ENCODE measurements at places on chromosomes 3 and 15.

DNA sequence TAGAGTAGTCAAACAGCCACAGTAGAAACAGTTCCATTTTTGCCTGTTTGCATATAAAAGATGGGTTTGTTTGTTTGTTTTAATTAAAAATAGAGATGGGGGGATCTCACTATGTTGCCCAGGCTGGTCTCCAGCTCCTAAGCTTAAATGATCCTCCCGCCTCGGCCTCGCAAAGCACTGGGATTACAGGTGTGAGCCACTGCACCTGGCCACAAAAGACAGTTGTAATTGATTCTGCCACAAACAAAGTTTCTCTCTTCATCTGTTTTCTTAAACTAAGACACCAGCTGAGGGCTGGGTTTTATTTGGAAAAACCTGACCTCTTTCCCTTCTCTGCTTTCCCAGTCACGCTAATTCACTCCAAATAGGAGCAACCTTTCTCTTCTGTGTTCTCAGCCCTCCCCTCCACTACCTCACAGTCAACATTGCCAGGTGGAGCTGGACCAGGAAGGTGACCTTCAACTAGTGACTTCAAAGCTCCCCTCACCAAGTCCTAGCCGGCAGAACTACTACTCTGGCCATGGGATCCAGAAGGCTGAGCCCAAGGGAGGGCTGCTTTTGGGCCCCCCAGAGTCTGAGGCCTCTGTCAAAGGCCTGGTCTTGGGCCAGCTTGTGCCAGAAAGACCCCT is 1.5 kb upstream of the IDH2 start:
- DNase-seq: no peak

DNA sequence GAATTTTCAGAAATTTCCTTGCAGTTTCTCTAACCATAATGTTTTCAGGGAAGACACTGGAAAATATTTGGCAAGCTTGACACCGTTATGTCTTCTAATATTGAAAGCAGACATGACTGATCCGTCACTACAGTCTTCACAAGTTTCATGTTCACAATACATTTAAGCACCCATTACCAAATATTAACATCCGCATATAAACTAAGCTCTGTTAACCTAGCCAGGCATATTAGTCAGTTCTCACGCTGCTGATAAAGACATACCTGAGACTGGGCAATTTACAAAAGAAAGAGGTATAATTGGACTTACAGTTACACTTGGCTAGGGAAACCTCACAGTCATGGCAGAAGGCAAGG is 162.7 kb upstream of the LYSMD4 start:
- DNase-seq: no peak

DNA sequence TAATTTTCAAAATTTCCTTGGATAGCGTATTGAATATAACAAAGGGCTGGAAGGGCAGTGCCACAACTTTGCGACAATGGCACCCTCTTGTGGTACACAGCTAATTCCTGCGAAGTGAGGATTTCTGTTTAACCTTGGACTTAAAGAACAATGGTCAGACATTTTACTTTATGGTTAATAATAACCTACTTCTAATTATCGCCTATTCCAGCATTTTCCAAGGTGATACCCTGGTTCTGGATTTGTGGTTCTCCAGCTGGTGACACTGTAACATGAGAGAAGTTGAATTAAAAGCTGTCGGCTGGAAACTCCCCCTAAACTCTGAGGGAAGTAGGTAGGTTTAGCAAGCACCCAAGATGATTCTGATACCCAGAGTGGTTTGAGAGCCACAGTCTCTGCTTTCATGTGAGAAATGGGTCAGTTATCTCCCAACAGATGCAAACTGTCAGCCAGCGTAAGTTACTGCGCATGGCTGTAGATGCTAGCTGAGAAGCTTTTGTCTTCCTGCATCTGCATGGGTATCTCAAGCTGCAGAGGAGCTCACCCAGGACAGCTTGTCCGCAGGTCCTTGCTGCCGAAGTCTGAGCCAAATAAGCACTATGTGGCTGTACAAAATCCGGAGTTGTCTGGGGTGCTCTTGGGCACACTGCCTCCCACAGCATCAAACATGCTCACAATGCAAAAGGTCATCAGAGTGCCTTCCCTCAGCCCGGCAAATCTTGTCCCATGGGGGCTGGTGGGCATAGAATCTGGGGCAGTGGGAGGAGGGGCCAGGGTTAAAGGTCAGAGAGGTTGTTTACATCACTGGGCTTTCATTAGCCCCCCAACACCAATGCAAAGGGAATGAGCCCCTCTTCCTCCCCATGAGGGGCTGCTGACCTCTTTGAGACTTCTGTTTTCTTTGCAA is 6.6 kb upstream of the CHSY1 start:
- DNase-seq: no peak

GRCh38 chr3:64717872-64718613 is 30.2 kb upstream of the ADAMTS9 start:
- DNase-seq: no peak

- no peak for DNase-seq
Observed at GRCh38 chr15:64610257-64610919, 150.0 kb downstream of the ZNF609 start.

GRCh38 chr3:33001889-33002288 is 50.4 kb downstream of the CCR4 start:
- no peak for DNase-seq

DNA sequence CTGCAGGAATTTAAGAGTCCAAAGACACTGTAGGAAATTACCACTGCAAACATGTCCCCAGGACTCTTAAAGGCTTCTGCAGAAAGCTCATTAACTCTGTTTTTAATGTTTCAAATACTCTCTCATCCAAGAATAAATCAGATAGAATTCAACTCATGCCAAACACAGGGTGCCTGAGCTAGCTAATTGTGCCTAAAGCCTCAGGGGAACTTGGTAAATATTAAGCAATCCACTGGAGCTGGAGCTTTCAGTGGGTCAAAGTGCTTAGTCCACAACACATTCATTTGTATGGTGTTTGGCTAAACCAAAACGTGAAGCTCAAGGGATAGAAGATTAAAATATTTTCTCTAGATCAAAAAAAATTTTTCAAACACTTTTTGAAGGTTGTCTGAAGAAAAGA is 131.4 kb downstream of the THRB start:
- no peak for DNase-seq

DNA sequence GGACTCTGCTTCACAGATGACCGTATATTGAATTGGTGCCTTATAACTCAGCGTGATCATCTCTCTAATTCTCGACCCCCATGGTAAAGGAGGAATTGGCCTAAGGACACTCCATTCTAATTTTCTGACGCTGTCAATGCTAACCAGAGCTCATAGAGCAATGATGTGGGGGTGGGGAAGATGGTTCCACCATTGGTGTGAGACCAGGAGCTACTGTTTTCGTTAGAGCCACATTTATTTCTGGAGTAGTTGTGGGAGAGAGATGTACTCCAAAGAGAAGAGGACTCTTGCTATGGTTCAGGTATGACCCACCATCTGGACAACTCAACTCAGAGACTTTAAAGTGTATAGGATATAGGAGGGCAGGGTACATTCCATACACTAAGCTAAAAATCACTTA is 16.3 kb downstream of the ZBTB38 start:
- no peak for DNase-seq

GRCh38 chr3:51966486-51966885 is 768 bp downstream of the PCBP4 start:
- DNase-seq: no peak

GRCh38 chr3:122947738-122948137 is 79.8 kb downstream of the SEMA5B start:
- DNase-seq: no peak

DNA sequence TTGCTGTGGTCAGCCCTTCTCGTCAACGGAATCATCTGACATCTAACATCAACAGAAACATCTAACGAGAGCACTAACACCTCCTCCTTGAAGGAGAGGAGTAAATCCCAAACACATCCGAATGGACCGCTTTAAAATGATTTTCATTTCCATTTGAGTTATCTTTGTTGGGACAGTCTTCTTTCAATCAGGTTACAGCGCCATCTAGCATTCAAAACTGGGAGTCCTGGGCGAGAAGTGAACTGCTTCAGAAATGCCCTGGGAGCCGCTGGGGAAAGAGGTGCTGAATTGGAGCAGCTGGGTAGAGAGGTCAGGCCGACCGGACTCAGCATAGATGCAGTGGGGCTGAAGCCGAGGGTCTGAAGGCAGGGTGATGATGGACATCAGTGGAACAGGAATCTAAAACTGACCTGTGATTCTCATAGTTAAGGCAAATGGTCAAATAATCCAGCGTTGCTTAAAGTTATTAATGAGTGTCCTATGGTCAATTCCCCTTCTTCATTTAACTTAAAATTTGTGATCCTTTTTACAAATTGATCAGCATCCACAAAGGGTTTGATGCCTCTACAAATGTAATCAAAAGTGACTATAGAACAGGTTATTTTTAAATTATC is 170.0 kb upstream of the NDN start:
- DNase-seq: no peak

DNA sequence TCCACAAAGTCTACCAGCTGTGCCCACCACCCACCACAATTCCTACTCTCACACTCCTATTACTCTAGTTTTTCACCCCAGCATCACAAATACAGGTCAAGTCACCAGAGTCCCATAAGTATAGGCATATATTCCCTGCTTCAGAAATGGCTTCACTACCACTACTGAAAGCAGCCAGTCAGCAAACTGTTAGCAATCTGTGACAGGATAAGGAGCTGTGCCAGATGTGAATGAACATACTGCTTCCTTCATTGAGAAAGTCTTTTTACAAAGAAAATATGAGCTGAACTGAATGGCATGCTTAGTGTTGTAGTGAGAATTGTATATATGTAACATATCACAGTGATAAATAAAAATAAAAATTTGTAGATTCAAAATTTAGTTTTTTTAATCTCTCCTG is 76.8 kb downstream of the C3orf85 start:
- no peak for DNase-seq

DNA sequence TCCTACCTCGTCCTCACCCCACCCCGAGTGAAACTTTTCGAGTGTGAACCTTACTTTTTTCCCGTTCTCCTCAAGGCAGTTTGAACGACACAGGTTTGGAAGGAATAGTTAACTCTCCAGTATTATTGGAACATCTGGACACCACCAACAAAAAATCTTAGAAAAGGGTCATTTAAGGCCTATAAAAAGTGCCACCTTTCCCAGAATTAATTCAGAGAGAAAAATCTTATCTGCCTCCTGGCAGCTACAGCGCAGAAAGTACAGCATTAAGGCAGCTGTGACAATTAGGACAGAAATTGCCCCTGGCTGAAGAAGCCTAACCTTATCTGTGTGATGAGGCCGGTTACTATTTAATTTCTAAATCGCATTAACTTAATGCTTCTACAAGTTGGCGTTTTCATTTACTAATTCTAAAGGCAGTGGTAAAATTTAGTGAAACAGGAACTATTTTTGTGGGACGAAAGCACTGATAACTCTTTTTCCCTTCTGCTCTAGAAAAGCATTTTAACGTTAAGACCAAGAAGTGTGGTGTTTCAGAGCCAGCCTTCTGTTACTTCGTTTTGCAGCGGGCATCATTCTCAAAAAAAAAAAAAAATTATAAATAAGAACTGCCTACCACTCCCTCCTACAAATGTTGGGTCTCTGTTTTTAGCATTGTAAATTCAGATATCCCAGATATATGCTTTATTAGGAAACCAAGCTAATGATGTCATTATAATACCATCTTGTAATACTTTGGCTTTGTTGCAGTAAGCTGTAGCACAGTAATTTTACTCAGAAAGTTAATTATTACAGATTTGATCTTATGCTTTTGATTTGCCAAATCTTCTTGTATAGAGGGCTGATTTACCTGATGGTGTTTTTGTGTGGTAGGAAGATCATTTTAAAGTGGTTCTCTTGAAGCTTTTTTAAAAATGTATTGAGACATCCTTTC is 1.4 kb downstream of the ATP11B start:
- DNase-seq: no peak

GRCh38 chr15:41423979-41424659 is 7.2 kb downstream of the RTF1 start:
- DNase-seq: no peak

GRCh38 chr3:10280571-10280970 is 12.2 kb downstream of the GHRL start:
- no peak for DNase-seq

GRCh38 chr15:59327942-59328341 is 44.7 kb downstream of the MYO1E start:
- no peak for DNase-seq

GRCh38 chr15:60706145-60706544 is 227.2 kb upstream of the ICE2 start:
- DNase-seq: no peak

DNA sequence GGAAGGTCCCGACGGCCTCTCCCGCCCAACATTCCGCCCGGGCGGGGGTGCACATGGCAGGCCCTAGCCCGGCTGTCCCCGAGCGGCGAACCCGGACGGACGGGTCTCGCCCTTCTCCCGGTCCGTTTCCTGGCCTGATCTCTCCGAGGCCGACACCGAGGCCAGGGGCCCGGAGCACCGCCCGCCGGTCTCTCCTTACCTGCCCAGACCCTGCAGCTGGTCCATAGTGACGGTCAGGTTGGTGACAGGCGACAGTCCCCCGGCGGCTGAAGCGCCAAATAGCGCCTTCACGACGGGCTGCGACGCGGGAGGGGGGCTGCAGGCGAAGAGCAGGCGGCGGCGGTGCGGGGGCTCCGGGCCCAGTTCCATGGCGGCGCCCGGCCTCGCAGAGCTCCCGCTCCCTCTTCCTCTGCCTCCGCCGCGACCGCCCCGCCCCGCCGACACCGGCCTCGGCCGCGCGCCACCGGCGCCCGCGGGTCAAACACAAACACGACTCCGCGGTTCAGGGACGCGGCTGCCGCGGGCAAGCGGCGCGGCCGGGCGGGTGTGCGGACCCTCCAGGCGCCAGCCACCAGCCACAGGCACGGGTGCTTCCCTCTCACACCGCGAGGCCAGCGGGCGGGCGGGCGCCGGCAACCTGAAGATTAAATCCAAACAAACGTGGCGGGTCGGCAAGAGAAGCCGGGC is 495 bp downstream of the CDC25A start:
- DNase-seq: no peak

- DNase-seq: no peak
Observed at GRCh38 chr15:40010686-40011085, 28.3 kb downstream of the SRP14 start.

GRCh38 chr15:62649793-62650420 is 392.6 kb upstream of the TPM1 start:
- DNase-seq: no peak

- no peak for DNase-seq
Observed at GRCh38 chr3:111548092-111548491, 6.1 kb downstream of the CD96 start.

DNA sequence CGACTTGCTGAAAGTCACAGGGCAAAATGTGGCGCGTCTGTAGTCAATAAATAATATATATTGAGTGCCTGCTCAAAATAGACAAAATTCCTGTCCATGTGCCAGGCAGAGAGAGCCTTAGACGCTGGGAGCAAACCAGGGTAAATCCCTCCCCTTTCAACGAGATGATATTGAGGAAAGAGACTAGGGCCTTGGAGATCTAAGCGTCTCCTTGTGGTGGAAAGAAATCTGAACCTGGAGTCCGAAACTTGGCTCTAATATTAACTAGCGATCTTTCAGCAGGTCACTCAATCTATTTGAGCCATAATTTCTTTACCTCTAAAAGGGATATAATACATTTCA is 348 bp upstream of the DPP8 start:
- no peak for DNase-seq

DNA sequence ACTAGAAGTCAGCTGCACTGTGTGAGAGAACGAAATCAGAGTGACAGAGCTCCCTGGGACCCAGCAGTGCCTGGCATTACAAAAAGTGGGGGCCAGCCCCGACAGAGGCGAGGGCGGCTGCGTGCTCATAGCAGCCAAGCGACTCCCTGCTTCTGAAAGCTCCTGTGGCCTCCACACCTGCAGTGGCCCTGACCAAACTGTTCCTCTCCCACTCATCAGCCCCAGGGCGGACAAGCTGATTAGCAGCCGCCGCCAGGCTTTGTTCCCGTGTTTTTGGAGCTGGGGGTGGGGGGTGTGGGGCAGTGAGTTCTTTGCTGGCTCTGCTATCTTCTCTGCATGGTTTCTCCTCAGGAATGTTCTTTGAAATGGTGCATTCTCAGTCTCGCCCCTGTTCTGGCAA is 58.1 kb downstream of the DGKG start:
- DNase-seq: no peak

All from T-cell (primary cell).